ENCODE measurements at places on chromosomes 13 and 19. TPM values are rescaled to one million over a fixed set of nuclear protein-coding genes. Genes with fewer than 3 reads are reported as not detected.

The NANOS3 gene
- total RNA-seq: not detected

The GSX1 gene
- total RNA-seq: not detected

The C2CD4C gene
- total RNA-seq: 2.6 TPM

The LGALS7B gene
- not detected for total RNA-seq

The MISP gene
- total RNA-seq: 0.16 TPM

The TMEM59L gene
- total RNA-seq: not detected

GRCh38 chr13:98214008-98214643 lies 37.1 kb upstream of the RNF113B start:
- H3K4me1 ChIP-seq: peaks cover 10% of the 10 kb centered on the region
- no peak for DNase-seq
- H3K27ac ChIP-seq: peak overlapping the region; percentile 29
- H3K36me3 ChIP-seq: no peaks in the 10 kb centered on the region

DNA sequence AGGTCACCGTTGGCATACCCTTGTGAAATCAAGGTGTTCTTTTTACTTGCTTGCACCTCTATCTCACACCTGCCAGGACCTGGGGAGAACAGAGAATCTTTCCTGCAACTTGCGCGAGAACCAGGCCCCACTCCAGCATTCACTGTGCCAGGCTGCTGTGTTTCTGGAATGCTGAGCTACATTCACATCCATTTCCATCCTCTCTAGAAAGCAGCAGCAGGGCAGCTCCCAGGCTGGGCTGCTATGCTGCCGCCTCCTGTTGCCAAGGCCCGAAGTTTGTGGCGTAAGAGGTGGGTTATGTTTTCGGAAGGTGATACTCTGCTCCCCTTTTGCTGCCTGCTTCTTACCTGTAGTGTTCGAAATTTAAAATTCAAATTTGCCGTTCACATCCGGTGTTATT lies 464.1 kb downstream of the KLF5 start:
- no peaks in the 10 kb centered on the region for H3K27me3 ChIP-seq
- no peak overlapping the region for H3K4me3 ChIP-seq
- H3K4me1 ChIP-seq: no peaks in the 10 kb centered on the region
- no peaks in the 10 kb centered on the region for H3K36me3 ChIP-seq
- H3K27ac ChIP-seq: no peak overlapping the region
- DNase-seq: no peak

DNA sequence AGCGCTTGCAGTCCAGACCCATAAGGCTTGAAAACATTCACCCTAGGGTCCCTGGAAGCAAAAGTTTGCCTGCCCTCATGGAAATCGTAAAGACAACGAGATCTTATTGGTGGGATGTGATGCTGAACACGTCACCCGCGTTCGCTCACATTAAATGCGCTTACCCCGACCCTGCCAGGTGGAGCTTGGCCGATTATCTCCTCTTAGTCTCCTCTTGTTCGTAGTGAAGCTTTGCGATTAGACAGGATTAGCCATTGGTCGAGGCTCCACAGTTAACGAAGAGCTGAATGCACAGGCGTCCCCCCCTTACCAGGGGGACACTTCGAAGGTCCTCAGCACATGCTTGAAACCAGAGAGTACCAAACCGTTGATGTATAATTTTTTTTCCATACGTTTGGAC lies 16.0 kb upstream of the KDM4B start:
- H3K27ac ChIP-seq: no peak overlapping the region
- H3K4me3 ChIP-seq: no peak overlapping the region
- H3K4me1 ChIP-seq: no peaks in the 10 kb centered on the region
- no peaks in the 10 kb centered on the region for H3K36me3 ChIP-seq

DNA sequence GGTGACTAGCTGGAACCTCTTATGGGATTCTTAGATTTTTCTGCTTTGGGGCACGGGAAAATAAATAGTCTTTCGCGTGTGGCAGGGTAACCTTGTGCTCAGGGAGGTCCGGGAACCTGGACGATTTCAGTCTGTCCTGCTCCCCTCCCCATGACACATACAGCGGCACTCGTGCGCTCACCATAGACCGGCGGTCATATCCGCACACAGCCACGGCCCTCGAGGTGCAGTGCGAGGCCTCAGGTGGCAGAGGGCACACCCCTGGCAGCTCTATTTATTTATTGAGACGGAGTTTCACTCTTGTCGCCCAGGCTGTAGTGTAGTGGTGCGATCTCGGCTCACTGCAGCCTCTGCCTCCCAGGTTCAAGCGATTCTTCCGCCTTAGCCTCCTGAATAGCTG lies 3.0 kb downstream of the ONECUT3 start:
- H3K36me3 ChIP-seq: no peaks in the 10 kb centered on the region
- no peak overlapping the region for H3K27ac ChIP-seq
- H3K27me3 ChIP-seq: peaks cover 17% of the 10 kb centered on the region

DNA sequence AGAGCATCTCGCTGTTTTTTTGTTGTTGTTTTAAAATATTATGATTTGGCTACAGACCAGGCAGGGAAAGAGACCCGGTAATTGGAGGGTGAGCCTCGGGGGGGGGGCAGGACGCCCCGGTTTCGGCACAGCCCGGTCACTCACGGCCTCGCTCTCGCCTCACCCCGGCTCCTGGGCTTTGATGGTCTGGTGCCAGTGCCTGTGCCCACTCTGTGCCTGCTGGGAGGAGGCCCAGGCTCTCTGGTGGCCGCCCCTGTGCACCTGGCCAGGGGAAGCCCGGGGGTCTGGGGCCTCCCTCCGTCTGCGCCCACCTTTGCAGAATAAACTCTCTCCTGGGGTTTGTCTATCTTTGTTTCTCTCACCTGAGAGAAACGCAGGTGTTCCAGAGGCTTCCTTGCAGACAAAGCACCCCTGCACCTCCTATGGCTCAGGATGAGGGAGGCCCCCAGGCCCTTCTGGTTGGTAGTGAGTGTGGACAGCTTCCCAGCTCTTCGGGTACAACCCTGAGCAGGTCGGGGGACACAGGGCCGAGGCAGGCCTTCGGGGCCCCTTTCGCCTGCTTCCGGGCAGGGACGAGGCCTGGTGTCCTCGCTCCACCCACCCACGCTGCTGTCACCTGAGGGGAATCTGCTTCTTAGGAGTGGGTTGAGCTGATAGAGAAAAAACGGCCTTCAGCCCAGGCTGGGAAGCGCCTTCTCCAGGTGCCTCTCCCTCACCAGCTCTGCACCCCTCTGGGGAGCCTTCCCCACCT lies 183.3 kb downstream of the KDM4B start:
- no peaks in the 10 kb centered on the region for H3K27me3 ChIP-seq
- peaks cover 6% of the 10 kb centered on the region for H3K36me3 ChIP-seq
- no peak for DNase-seq
- no peaks in the 10 kb centered on the region for H3K4me1 ChIP-seq

- no peaks in the 10 kb centered on the region for H3K36me3 ChIP-seq
- peak overlapping the region; percentile 8 for H3K27ac ChIP-seq
- H3K4me1 ChIP-seq: peaks cover 4% of the 10 kb centered on the region
- H3K27me3 ChIP-seq: no peaks in the 10 kb centered on the region
- H3K4me3 ChIP-seq: no peak overlapping the region
- DNase-seq: no peak
These were observed 275.5 kb downstream of the NHLRC3 start for GRCh38 chr13:39313721-39314120.

DNA sequence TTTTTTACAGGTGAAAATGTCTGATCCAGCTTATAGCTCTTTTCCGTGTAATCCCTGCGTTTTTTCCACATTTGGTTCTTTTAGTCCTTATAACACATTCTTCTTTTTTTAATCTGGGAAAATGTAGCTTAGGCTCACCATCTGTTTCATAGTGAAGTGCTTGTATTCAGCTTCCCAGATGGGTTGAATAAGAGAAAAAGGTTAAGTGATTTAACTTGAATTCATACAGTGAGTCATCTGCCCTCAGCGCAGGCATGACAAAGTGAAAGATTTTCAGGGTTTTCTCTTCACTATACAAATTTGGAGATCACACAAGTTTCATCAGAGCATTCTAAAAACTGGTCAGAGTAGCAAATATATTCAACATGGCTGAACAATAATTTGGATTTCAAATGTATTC lies 224.8 kb downstream of the SPRY2 start:
- no peak overlapping the region for H3K4me3 ChIP-seq
- no peaks in the 10 kb centered on the region for H3K27me3 ChIP-seq
- DNase-seq: no peak
- H3K36me3 ChIP-seq: no peaks in the 10 kb centered on the region

GRCh38 chr13:42363941-42364612 lies 92.1 kb downstream of the AKAP11 start:
- no peaks in the 10 kb centered on the region for H3K27me3 ChIP-seq
- no peak overlapping the region for H3K4me3 ChIP-seq
- no peak overlapping the region for H3K27ac ChIP-seq
- peaks cover 4% of the 10 kb centered on the region for H3K36me3 ChIP-seq

DNA sequence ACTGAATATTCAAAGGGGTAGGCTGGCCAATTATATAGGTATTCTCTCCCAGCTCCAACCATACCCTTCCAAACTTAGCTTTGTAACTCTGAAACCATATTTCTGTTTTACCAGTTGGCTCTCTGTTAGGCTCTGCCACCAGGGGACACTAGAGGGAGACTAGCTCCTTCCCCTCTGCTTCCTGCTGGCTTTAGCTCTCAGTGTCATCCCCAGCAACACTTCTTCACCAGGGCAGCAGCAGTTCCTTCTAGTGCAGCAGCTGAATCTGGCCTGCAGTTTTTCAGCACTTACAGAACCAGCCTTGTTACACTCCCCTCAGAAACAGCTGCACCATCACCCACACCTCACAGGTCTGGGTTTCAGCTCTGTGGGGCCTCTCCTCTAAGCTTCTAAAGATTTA lies 51.0 kb upstream of the DOCK9 start:
- no peak overlapping the region for H3K4me3 ChIP-seq
- no peak overlapping the region for H3K27ac ChIP-seq
- no peak for DNase-seq
- no peaks in the 10 kb centered on the region for H3K27me3 ChIP-seq
- H3K4me1 ChIP-seq: no peaks in the 10 kb centered on the region
- H3K36me3 ChIP-seq: no peaks in the 10 kb centered on the region

DNA sequence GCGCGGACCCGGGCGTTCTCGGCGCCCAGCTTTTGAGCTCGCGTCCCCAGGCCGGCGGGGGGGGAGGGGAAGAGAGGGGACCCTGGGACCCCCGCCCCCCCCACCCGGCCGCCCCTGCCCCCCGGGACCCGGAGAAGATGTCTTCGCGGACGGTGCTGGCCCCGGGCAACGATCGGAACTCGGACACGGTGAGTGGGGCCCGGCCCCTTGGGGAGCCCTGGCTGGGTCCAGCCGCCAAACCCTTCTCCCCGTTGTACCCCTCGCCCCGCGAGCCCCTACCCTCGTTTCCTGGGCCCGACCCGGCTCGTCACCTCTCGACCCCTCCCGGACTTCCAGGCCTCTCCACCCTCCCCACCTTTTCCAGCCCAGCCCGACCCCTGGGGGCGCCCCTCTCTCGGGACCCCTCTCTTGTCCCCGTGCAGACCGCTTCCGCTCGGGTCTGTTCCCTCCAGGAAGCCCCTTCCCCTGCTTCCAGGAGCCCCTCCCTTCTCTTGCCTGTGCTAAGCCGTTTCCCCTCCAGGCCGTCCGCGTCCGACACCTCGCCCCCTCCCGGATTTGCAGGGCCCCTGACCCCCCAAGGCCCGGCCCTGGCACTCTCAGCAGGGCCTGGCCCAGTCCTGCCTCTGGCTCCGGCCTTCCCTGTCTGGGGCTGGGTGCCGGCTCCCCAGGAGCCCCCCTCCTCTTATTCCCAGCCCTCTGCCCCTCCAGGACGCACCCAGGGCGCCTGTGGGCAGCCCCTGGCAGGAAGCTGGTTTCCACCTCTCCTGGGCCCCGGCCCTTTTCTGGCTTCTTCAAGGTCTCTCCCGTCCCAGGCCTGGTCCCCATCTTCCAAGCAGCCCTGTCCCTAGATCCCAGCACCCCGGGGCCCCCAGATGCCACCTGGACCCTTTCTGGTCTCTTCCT lies 632 bp downstream of the MARK4 start:
- no peaks in the 10 kb centered on the region for H3K36me3 ChIP-seq
- H3K27me3 ChIP-seq: no peaks in the 10 kb centered on the region
- peak overlapping the region; percentile 97 for H3K4me3 ChIP-seq
- no peak for DNase-seq
- peak overlapping the region; percentile 88 for H3K27ac ChIP-seq

DNA sequence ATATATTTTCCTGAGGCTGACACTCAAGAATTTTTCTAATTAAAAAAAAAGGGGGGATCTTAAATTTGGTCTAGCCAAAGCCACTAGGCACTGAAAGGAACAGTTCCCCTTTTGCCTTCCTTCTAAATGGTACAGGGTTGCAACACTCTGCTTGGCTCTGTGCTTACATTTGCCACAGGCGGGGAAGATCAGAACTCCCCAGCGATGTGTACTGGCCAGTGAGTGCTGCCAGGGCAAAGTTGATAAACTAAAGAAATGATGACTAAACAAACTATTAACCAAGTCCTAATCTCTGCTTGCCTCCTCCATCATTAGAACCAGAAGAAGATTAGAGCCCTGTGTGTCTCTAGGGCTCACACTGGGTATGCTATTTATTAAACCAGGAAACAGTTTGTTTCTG lies 75.3 kb upstream of the SCEL start:
- H3K4me1 ChIP-seq: no peaks in the 10 kb centered on the region
- H3K4me3 ChIP-seq: no peak overlapping the region
- no peaks in the 10 kb centered on the region for H3K27me3 ChIP-seq
- H3K27ac ChIP-seq: no peak overlapping the region

GRCh38 chr19:54677217-54677616 lies 14.4 kb downstream of the LILRB4 start:
- DNase-seq: no peak
- no peaks in the 10 kb centered on the region for H3K36me3 ChIP-seq
- no peak overlapping the region for H3K4me3 ChIP-seq
- no peaks in the 10 kb centered on the region for H3K4me1 ChIP-seq
- no peaks in the 10 kb centered on the region for H3K27me3 ChIP-seq

DNA sequence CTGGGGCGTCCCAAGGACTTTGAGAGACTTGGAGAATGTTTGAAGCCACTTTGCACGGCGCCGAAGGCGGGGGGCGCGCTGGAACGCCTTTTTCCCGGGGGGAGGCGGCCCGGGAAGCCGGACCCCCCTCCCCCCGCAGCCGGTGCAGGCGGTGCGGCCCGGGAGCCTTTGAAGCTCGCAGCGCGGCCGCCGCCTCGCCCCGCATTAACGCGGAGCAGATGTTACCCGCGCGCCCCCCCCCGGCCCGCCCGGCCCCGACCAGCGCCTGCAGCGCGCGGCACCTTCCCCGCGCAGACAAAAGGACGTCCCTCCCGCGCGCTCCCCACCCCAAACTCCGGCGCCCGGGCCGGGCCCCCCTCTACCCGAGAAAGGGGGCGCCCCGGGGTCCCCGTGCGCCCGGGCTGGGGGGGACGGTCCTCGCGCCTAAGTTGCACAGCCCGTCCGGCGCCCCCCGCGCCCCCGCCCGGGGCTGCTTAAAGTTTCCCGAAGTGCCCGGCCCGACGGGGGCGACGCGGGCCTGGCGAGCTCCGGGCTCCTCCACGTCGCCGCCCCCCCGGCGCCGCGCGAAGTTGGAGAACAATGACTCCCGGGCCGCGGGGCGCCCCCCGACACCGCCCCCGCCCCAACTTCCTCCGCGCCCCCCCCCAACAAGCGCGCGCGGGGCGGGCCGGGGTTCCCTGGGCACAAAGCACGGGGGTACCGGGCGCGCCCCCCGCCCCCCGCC lies 685 bp downstream of the TCF3 start:
- peak overlapping the region; percentile 100 for H3K27ac ChIP-seq
- peak overlapping the region; percentile 82 for H3K4me3 ChIP-seq
- H3K27me3 ChIP-seq: no peaks in the 10 kb centered on the region
- H3K4me1 ChIP-seq: peaks cover 5% of the 10 kb centered on the region
- no peak for DNase-seq

- H3K27me3 ChIP-seq: no peaks in the 10 kb centered on the region
- DNase-seq: no peak
These were observed 178.4 kb downstream of the FGF9 start for GRCh38 chr13:21849323-21849722.

Measured in breast epithelium (tissue), 4 donors.